NCI-H460 (cell line): ENCODE measurements at places on chromosomes 11 and 22. TPM values are rescaled to one million over a fixed set of nuclear protein-coding genes. Genes with fewer than 3 reads are reported as not detected.

Gene NEAT1
- total RNA-seq, result 50.1 and 58.2 TPM in 2 replicates

Gene OR51F1
- total RNA-seq, result not detected in 2 replicates

Gene MMP10
- 2.8 and 4.6 TPM in 2 replicates for total RNA-seq

Gene B3GAT1
- 0.05 TPM in 1 of 2 replicates, not detected in the other for total RNA-seq

Gene NLRP14
- total RNA-seq, result 0.07 and 0.23 TPM in 2 replicates

Gene JHY
- total RNA-seq, result 3.1 and 3.2 TPM in 2 replicates

Gene SLC1A2
- total RNA-seq, result not detected in 2 replicates

Gene APOL5
- not detected in 2 replicates for total RNA-seq

Gene CHRM1
- not detected in 2 replicates for total RNA-seq

Gene TUBA8
- 0.45 and 2.0 TPM in 2 replicates for total RNA-seq

Gene SPDYC
- total RNA-seq, result not detected in 2 replicates

Gene GP1BB
- 3.9 and 4.5 TPM in 2 replicates for total RNA-seq

Gene RIMBP3C
- 0.42 and 0.81 TPM in 2 replicates for total RNA-seq

Gene C11orf87
- total RNA-seq, result not detected in 2 replicates

GRCh38 chr11:130831506-130831905 lies 84.8 kb downstream of the SNX19 start:
- DNase-seq, result no peak

DNA sequence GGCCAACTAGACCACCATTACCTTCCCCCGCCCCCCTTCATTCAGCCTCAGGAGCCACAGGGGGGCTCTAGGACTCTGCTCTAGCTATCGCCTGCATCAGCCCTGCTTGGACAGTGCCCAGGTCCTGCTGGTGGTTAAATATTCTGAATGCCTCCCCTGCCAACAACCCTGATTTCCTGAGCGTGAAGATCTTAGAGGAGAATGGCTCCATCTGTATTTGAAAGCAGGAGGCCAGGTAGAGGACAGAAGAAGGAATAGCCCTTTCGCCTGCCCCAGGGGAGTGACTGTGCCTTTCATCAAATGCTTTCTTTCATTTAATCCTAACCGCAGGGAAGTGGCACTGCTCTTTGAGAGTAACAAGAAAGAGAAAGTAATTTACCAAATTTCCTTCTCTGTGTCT lies 69.2 kb downstream of the ISX start:
- DNase-seq, result no peak

DNA sequence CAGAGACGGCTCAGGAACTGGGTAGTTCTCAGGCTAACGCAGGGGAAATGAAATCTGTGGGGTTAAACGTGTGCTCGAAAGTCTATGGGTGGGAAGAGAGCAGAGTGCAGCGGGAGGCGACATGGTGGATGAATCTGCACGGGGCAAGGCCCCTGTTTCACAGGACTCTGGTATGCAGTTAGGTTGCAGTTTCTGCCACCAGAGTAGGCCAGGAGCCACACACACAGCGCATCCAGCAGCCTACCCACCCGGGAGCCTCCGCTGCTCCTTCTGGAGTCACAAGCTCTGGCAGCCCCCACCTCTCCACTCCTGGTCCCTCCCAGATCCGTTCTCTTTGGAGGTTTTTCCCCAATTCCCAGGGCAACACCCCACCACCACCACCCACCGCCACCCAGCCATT lies 27.0 kb downstream of the SPATA19 start:
- DNase-seq, result no peak

GRCh38 chr11:27857014-27857413 lies 156.8 kb upstream of the BDNF start:
- DNase-seq, result no peak

DNA sequence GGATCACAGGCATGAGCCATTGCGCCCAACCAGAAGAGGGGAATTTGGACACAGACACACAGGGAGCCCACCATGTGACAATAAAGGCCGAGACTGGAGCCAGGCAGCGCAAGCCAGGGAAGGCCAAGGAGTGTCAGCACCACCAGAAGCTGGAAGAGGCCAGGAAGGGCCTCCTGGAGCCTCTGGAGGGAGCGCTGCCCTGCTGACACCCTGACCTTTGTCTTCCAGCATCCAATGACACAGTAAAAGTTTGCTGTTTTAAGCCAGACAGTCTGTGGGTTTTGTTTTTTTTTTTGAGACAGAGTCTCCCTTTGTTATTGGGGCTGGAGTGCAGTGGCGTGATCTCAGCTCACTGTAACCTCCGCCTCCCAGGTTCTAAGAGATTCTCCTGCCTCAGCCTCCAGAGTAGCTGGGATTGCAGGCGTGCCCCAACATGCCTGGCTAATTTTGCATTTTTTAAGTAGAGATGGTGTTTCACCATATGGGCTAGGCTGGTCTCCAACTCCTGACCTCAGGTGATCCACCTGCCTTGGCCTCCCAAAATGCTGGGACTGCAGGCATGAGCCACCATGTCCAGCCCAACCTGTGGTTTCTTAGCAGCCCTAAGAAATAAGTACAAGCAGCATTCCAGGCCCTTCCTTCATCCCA lies 215.8 kb downstream of the CTTN start:
- DNase-seq, result no peak

DNA sequence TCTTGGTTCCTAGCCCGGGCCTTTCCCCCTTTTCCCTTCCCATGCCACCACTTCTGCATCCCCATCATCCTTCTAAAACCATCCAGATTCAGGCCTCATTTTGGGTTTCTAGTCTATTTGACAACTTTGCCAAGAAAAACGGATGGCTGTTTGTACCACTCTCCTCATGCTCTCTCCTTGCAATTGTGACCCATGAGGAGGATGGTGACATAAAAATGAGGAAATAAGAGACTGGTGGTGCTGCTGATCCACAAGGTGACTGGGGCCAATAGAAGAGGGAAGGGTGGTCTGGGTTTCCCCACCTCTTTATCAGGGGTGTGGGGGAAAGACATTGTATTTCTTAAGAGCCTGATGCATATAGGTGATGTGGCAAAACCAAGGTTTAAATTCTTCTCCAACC lies 1.0 kb downstream of the MS4A4A start:
- DNase-seq, result no peak

GRCh38 chr22:19741053-19741452 lies 17.7 kb downstream of the GP1BB start:
- no peak for DNase-seq

DNA sequence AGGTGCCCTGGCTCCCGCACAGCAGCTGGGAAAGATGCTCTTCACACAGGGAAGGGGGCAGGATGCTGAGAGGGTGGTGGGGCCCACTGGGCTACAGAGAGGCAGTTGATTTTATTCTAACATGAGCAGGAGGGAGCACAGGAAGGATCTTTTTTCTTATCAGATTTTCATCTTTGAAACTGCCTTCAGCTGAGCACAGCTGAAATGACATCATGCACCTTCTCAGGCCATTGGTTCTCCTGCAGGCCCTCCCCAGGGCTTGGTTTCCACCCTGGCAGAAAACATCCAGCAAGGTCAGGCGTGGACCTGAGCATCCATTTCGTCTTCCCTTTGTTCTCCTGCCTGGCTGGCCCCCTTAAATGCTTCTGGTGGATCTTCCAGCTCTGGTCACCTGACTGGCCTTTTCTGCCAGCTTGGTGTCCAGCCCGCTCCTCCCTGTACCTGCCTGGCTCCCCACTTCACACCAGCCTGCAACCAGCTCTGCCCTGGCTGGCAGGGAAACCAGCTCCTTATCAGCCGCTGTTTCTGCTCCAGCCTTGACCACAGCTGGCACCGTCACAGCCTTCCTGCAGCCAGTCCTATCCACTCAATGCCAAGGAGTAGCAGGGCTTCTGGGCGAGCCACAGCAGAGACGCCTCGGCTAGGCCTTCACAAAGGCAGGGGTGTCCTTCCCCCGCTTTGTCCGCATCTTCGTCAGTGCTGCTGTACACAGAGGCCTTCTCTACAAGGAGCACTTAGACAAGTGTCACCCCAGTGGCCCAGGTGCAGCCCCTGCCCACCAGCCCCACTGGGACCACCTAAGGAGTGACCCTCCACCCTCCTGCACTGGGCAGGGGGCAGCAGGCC lies 36.5 kb downstream of the TOM1 start:
- no peak for DNase-seq

GRCh38 chr22:46357711-46358520 lies 22.4 kb downstream of the TRMU start:
- no peak for DNase-seq

- no peak for DNase-seq
These were observed 130.2 kb downstream of the NCAM1 start for GRCh38 chr11:113091481-113091780.

GRCh38 chr11:64318766-64319761 lies 1.1 kb downstream of the PRDX5 start:
- no peak for DNase-seq

GRCh38 chr22:35656284-35656752 lies 8.1 kb downstream of the APOL6 start:
- no peak for DNase-seq

DNA sequence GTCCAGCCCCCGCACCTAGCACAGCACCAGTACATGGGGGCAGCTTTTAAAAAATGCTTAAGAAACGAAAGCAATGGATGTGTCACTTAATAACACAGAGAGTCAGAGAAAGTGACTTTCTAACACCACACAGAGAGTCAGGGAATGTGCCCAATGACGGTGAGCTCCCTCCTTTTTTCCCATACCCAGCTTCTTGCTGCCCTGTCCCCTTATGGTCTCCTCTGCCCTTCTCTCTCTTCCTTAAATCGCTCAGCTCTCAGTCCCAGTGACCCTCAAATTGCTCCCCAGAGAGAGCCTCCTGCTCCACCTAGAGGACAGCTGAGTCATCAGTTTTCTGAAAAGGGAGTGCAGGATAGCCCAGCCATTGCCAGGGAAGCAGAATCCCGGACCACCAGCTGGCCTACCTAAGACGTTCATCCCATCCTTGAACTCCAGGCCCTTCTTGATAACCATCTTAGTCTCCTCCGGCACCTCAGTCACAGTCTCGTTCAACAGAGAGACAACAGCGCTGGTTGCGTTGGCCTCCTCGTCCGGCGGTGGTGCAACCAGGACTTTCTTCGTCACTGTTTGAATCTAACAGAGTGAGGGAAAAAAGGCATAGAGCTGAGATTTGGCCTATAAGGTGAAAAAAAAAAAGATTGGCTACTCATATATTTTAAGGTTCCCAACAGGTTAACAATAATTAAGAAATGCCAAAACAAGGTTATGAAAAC lies 113.5 kb downstream of the SLC1A2 start:
- DNase-seq, result no peak

GRCh38 chr11:67542971-67543370 lies 19.7 kb upstream of the CABP2 start:
- DNase-seq, result no peak

GRCh38 chr11:2547806-2548205 lies 103.0 kb downstream of the KCNQ1 start:
- no peak for DNase-seq

GRCh38 chr22:45895436-45896152 lies 81.4 kb downstream of the WNT7B start:
- no peak for DNase-seq

DNA sequence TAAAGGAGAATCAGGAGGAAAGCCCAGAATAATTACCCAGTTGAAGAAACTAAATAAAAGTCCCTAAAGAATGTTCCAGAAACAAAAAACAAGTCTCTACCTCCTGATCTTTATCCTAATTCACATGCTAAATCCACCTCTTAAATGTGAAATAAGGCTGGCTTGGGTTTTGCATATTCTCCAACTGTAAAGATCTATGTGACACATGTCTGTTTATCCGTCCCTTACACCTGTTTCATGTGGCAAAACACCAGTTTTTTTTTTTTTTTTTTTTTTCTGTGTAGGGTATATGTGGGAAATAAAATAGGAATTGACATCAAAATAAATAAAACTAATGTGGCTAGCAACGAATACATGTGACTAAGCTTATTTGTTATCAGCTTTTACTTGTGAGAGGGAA lies 70.5 kb downstream of the NARS2 start:
- no peak for DNase-seq

GRCh38 chr22:31574055-31574670 lies 77.8 kb downstream of the SFI1 start:
- DNase-seq, result no peak

DNA sequence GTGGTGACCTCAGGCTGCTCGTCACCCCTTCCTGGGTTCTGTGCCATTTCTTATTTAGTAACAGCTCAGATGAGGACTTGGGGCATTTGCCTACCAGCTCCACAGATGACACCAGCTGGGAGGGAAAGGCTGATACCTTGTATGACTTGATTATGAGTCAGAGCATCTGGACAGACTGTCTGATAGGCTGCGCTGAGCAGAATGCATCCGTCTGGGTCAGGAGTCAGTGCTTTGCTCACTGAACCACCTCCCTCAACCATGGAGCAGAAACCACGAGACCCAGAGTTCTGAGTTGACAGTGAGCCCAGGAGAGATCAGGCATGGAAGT lies 6.8 kb downstream of the ST14 start:
- DNase-seq, result peak; percentile 26

DNA sequence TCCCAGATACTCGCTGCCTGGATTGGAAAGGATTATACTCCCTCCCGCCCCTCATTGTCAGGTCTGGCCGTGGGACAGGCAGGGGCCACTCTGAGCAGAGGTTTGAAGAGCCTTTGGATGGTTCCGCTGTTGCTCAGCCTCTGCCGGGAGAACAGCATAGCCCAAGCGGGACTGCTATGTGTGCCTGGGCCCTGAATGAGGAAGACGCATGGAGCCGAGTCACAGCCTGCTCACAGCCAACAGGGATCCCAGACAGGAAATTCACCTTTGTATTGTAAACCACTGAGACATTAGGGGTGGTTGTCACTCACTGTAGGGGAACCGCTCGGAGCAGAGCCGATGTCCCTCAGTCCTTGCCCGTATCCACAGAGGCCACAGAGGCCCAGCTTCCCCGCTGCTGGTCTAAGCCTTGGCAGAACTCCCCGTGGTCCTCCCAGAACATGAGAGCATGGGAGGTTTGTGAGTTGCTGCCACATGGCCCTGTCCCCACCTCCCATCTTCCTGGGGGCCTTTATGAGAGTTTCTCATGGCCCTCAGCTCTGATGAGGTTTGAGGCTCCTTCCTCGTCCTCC lies 10.7 kb upstream of the FAM118A start:
- no peak for DNase-seq

GRCh38 chr11:64181506-64182411 lies 4.2 kb upstream of the STIP1 start:
- DNase-seq, result peak; percentile 81

- no peak for DNase-seq
These were observed 12.0 kb upstream of the GAB2 start for GRCh38 chr11:78429660-78430059.

GRCh38 chr11:80914311-80914710 lies 1473.5 kb upstream of the TENM4 start:
- DNase-seq, result no peak

DNA sequence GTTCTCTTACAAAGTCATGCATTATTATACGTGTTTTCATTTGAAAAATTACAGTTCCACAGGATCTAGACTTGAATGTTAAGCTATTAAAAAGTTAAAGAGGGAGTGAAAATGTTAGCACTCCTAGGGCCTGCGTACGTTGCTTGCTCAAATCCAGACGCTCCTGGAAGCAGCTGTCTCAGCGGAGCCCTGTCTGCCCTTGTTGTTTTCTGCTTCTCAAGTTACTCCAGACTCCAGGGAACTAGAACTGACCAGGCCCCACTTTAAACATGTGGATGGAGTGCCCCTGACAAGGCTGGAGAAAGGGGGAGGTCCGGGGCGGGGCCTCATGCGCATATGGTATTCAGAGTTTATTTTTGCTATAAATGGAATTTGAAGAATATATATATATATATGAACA lies 9.6 kb downstream of the PARVB start:
- DNase-seq, result no peak
